ENCODE measurements at places on chromosomes 1 and 21.
A peak's percentile ranks its signal among the peaks of the same experiment; 100 is the strongest.

DNA sequence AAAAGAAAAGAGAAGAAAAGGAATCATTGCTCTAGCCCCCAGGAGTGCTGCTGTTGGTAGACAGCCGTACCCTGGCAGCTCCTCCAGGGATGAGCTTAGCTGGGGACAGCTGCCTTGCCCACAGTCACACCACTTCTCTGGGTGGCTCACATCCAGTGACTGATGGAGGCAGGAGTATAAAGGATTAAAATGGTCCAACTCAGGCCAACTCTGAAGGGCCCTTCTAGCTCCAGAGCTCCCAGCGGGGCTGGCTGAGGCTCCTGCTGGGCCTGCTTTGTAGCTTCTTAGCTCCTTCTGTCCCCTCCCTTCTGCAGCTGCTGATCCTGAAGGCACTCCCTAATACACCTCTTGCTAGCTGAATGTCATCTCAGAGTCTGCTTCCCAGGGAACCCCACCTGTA, 4.4 kb downstream of the CITED4 start:
- DNase-seq, result no peak

DNA sequence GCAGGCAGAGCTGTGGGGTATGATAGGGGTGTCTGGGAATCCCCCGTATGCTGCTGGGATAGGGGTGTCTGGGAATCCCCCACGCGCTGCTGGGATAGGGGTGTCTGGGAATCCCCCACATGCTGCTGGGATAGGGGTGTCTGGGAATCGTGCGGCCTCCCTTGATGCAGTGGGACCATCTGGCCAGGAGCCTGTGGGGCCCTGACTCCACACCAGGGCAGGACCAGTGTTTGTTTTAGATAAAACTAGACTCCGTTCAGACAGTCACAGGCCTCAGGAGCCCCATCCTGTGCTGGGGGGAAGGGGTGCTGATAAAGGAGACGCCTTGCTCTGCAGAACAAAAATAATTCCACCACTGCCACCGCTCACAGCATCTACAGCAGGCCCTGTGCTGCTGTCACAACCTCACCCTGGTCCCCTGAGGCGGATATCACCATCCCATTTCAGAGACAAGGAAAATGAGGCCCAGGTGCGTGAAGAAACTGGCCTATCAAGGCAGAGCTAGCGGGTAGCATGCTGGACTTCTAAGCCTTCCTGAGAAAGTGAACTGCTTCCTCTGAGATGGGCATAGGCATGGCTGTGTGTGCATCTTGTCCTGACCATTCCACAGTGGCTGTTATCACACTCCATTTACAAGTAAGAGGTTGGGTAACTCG, 24.0 kb downstream of the ECE1 start:
- DNase-seq, result no peak

- DNase-seq, result peak; percentile 77
Measured at GRCh38 chr1:85200463-85201339, at the start of gene SYDE2. Gene SYDE2, minus strand, starts transcription at chr1:85201016. Its CDS starts 20 bp downstream, at chr1:85200996.

- no peak for DNase-seq
Measured at GRCh38 chr1:38025233-38025632, 12.7 kb downstream of the UTP11 start.

DNA sequence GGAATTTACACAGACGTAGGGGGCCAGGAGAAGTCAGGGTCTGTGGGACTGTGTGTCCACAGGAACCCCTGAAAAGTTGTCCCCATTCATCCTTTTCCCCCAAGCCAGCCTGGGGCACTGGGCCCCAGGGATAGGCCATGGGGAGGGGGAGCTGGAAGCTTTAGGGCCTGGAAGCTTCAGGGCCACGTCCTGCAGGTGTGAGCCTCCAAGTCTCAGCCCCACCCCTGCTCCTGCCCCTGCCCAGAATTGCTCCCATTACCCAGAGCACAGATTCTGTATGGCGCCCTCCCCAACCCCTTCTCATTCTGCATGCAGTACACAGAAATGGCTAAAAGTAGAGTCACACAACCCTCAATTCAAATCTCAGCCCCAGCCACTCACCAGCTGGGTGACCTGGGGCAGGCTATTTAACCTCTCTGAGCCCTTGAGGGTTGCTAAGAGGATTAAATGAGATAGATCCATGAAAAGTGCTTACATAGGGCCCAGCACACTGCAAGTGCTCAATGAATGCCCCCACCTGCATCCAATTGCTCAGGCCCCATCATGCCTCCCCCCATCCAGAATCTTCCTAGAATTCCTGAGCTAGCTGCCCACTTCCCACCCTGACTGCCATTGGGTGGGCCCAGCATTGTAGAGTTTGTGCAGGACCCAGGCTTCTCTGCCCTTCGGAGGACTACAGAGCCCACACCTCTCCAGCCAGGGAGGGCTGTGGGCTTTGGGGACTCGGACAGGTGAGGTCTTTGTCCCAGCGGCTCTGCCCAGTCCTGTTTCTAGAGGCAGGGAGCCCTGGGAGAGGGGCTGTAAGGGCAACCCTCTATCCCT, 6.5 kb downstream of the RAP1GAP start:
- DNase-seq, result no peak

DNA sequence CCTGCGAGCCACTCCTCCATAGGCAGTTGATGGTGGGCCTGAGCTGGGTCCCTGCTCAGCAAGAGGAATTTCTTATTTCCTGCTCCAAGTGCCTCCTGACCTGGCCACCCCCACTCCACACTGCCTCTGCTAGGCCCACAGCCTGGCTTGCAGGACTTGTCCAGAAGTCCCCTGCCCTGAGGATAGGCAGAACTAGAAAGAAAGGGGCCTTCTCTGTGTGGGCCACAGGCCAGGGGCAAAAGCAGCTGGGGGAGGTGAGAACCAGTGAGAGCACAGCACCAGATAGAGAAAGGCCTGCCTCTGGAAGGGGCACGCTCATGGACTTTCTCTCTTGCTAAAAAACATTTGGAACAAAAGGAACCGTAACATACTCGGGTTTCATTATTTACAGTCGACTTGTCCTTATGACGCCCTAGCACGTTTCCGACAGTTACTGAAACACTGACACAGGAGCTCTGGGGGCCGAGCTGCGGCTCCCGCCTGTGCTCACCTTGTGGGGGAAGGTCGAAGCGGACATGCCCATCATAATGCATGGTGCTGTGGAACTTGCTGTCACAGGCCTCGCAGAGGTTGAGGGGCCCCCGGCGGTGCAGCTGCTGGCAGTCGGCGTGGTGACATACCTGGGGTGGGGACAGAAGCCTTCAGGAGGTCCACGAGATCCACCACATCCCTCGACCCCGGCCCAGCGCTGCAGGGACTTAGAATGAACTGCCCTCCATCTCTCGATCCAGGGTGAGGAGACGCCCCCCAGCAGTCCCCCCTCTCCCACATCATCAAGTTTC, 11.3 kb upstream of the TNFRSF25 start:
- DNase-seq, result no peak

GRCh38 chr1:18764362-18764761, 95.1 kb downstream of the TAS1R2 start:
- no peak for DNase-seq

- DNase-seq, result no peak
Measured at GRCh38 chr1:234593771-234594504, 16.0 kb downstream of the IRF2BP2 start.

DNA sequence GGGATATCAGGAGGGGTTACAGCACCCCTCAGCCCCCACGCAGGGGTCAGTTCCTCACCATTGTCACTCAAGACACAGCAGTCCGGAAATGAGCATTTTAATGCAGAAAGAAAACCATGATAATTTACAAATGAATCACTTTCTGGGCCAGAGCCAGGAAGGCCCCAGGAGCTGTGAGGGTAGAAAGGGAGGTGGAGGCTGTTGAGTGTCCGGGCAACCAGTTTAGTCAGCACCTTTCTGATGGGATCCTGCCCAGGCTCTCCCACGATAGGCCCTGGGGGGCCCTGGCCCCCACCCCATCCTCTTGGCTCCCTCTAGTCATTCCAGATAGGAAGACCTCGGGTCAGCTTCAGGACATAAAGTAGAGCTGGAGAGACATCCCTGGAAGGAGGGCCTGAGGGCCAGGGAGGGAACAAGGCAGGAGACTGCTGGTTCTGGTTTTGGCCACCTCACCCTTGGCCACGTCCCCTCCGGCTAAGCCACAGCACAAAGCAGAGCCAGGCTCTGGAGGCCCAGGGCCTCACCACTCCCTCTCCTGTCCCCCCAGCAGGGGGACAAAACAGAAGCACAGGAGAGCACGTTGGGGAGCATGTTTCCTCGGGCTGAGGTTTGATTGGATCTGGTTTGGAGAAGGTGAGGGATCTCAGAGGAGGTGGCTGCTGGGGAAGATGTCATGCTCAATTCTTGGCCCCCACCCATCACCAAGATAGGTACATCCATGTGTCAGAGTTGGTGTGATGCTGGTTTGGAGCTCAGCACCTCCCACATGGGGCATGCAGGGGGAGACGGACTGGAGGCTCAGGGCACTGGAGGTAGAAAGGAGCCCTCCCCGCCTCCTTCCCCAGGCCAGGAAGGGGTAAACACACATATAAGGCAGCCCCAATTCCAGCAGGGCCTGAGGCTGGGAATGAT, 20.6 kb downstream of the ETNK2 start:
- no peak for DNase-seq

- DNase-seq, result no peak
Measured at GRCh38 chr1:91707114-91707889, 178.6 kb downstream of the TGFBR3 start.

DNA sequence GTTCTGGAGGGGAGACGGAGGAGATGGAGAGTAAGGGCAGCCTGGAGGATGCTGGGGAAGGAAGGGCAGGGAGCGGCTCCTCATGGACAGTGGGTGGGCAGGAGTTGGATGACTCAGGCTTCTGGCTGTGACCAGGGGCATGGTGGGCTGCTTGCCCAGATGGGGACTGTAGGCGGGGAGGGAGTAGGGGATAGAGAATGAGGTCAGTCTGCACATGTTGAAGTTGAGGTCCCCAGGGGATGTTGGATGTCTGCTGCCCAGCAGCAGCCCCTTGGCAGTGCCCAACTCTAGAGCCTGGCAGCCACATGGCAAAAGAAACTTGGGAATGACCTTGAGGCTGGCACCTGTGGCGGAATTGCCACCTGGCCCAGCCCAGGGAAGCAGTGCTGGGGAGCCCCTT, 6.4 kb downstream of the SELENON start:
- no peak for DNase-seq

Data from NCI-H1694 treated with DMSO at 0.1 percent for 48 hours (cell line).